8988T (cell line): ENCODE measurements at places on chromosomes 13 and 19.

GRCh38 chr13:20796791-20797508 is 23.2 kb upstream of the EEF1AKMT1 start:
- no peak for DNase-seq

- DNase-seq = no peak
Measured at GRCh38 chr13:111510502-111511218, 190.2 kb downstream of the TEX29 start.

DNA sequence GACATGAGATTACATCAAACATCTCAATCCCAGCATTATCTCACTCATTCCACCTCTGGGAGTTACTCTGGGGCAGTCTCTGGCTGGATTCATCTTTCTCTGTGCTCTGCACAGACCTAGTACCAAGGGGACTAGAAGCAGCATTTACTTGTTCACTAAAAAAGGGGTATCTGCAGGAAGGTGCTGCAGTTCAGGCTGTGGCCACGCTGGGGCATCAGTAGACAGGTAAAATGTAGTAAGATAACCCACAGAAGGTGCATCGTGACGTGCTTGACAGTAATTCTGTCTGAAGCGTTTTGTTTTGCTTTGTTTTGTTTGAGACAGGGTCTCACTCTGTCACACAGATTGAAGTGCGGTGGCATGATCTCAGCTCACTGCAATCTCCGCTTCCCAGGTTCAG is 29.3 kb downstream of the ZNF564 start:
- DNase-seq = no peak

DNA sequence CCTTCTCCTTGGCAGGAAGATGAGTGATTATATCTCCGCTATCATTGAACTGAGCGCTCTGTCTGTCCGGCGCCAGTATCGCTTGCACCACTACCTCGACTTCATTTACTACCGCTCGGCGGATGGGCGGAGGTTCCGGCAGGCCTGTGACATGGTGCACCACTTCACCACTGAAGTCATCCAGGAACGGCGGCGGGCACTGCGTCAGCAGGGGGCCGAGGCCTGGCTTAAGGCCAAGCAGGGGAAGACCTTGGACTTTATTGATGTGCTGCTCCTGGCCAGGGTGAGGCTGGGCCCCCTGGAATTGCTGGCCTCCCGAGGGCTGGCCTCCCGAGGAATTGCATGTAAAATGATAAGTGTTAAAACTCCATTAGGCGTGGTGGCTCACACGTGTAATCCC is 32.1 kb downstream of the CYP4F22 start:
- no peak for DNase-seq

- peak; percentile 25 for DNase-seq
Measured at GRCh38 chr13:109773276-109773675, 13.1 kb downstream of the IRS2 start.

DNA sequence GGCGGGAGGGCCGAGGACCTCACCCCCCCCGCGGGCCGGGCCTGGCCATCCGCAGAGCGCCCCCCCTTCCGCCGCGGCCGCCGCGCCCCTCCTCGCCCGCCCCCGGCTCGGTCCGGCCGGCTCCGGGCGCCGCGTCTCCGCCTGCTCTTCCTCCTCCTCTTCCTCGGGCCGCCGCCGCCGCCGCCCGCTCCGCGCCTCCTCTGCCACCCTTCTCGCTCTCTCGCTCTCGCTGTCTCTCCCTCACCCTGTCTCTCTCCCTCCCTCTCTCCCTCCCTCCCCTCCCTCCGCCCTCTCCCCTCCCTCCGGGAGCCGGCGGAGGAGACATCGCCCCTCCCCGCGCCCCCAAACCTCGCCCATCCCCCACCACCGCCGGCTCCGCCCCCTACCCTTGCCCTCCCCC is at the start of gene SHANK1:
Gene SHANK1, minus strand, starts transcription at position 237 of the 400 bp plus-strand sequence. CDS start 2,883 bp downstream, outside the sequence.
- no peak for DNase-seq

- DNase-seq = no peak
Measured at GRCh38 chr19:5200844-5201243, 139.8 kb downstream of the PTPRS start.

GRCh38 chr19:29596885-29597525 is 9.1 kb upstream of the POP4 start:
- no peak for DNase-seq

GRCh38 chr19:15159251-15159650 is 41.5 kb downstream of the NOTCH3 start:
- DNase-seq = no peak

DNA sequence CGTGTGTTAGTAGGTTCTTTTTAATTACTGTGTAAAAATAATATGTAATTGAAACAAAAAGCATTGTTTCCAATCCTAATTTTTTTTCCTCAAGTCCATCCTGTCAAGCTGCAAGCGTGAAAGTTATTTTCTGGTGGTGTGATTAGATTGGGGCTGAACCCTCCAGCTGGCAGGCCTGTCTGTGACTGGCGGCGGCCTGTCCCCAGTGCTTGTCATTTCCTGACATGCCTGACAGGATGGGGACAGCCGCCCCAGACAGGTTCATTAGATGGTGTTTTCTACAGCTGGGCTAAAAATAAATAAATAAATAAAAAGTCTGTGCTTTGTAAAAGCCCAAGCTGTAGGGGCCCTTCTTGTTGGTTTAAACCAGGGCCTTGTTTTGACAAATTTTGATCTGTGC is 53.7 kb upstream of the MAB21L1 start:
- no peak for DNase-seq

- peak; percentile 50 for DNase-seq
Measured at GRCh38 chr13:44436589-44437337, 63.1 kb downstream of the SERP2 start.

DNA sequence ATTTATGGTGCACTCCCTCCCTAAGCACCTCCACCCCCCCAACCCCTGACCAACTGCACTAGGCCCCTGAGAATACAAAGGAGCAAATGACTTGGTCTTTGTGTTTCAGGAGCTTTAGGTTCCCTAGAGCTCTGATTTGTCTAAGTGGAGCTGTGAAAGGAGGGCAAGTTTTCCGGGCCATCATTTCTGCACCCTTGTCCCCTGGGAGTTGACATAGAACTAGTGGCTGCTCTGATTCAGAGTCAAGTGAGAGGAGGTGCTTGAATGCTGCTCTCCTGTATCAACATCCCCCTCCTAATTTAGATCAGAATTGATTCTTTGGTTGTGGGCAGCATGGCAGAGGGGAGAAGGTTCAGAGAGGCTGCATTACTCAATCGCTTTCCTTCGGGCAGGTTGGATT is 391.6 kb downstream of the KCNRG start:
- no peak for DNase-seq

DNA sequence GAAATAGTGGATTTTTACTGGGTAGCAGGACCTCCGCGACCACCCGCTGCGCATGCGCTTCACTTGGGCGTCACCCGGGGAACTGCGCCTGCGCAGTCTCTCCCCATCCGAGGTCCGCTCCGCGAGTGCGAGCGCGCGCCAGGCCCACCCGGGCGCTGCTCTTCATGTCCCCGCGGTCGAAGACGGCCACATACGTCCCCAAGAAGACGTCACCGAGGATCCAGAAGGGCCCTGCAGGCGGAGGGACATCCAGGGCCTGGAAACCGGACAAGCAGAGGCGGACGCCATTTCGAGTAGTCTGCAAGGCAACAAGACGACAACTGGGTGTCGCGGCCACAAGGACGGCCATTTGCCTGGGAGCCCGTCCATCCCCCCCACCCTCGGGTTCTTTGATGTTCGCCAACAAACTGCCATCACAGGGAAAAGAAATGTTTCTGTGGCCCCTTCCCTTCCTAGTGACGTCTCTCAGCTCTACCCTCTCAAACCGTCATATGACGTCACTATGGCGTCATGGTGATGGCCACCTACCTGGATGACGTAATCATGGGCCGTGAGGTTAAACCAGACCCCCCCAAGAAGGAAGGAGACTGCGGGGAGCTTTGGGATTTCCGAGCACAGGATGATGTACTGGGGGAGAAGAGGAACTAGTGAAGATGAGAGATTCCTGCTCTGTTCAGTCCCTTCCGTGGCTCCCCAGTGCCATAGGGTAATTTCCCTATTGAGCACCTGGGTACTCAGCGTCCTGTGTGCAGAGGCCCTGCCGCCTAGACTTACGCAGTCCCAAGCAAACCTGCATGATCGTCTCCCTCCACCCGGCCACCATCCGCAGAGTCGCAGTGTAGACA is 6.7 kb downstream of the NAPSA start:
- no peak for DNase-seq

DNA sequence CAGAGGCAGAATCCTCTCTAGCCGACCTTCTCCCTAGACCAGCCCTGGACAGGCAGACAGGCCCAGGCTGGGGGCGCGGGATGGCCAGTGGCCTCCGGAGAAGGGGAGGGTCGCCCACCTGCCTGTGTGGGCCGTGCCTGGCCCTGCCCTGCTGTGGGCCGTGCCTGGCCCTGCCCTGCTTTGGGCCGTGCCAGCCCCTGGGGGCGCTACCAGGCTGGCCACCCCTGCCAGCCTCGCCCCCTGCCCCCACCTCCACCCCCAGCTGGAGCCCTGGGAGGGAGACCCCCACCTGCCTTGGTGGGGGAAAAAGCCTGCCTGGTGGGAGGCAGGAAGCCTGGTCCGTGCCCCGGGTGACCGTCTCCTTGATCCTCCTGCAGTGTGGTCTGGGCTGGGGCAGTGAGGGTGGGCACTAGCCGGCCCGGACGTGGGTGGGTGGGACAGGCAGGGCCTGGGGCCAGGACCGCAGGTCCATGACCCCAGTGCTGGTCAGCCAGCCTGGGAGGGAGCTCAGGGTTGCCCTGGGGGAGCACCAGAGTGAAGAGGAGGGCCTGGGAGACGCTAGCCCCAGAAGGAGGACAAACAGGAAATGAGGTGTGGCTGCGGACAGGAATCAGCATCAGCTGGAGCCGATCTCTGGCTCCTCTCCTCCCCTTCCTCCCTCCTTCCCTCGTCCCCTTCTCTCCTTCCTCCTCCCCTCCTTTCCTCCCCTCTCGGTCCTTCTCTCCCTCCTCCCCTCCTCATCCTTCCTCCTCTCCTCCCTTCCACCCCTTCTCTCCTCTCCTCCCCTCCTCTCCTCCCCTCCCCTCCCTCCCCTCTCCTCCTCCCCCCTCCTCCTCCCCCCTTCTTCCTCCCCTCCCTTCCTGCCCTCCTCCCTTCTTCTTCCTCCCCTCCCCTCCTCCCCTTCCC is 5.1 kb upstream of the MKNK2 start:
- peak; percentile 2 for DNase-seq

DNA sequence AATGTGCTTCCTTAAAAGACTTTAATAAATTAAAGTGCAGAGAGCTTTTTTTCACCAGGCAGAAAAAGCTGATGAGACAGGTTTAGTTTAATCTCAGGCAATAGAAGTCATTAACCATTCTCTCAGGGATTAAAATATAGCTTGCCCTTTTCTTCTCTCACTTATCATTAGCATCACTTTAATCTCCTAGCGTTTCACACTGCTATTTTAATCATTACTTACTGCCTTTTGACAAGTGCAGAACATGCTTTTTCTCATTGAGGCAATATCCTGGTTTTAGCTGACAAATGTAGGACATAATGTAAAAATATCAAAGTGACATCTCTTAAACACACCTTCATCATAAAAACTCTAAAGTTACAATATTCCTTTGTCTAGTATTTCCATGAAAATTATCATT is 94.6 kb downstream of the DACH1 start:
- no peak for DNase-seq

GRCh38 chr13:39586958-39587605 is 15.9 kb downstream of the LHFPL6 start:
- DNase-seq = no peak

GRCh38 chr13:33283195-33283911 is 2.2 kb downstream of the STARD13 start:
- DNase-seq = no peak

GRCh38 chr19:39906820-39907611 is 27.4 kb downstream of the FCGBP start:
- no peak for DNase-seq

DNA sequence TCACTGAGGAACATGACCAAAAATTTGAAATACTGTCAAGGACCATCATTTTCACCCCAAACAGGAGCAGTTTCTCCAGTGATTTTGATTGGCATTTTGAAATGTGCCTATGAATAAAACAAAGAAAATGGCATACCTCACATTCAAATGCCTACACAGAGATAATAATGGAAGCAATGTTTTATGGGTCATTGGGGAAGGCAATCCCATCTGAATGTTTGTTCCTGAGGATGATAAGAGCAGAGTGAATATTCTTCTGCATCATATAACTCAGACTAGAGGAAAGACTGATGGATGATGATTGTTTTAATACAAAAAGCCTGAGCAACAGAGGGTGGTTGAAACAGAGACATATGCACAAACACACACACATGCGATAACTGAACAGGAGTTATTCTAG is 2749.9 kb downstream of the PCDH9 start:
- no peak for DNase-seq

- no peak for DNase-seq
Measured at GRCh38 chr19:7507884-7508283, 8.0 kb upstream of the ZNF358 start.

- DNase-seq = no peak
Measured at GRCh38 chr13:44452418-44452817, 78.8 kb downstream of the SERP2 start.

GRCh38 chr19:646779-647565 is 7.3 kb downstream of the FGF22 start:
- no peak for DNase-seq

DNA sequence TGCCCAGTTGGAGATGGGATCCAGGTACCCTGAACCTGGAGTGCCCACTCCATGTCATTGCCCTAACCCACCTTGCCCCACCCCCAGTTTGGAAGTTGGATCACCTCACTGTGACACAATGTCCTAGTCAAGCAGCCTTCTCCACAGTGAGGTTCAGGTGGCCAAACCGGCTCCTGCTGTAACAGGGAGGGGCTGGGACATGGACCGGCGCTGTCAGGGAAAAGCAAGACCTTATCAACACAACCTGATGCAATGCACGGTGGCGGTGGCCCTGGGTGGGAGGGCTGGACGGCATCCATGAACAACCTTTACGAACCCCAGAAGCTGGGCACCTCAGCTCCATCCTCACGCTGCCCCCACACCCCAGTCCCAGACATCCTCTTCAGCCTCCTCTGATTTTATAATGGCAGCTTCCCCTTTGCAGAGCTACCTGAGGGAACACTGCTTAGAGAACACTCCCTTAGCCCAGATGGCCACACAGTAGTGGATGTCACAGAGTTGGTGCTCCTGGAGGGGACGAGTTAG is 1.6 kb upstream of the KRTDAP start:
- DNase-seq = no peak

DNA sequence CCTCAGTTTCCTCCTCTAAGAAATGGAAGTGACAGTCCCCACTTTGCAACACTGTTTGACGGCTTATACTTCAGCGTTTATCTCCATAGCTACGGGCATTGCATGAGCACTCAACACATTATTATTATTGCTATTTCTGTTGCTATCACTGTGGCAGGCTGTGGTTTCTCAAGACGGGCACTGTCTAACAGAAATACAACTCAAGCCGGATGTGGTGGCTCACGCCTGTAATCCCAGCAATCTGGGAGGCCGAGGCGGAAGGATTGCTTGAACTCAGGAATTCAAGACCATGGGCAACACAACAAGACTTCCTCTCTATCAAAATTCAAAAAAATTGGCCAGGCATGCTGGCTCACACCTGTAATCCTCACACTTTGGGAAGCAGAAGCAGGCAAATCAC is 4.9 kb upstream of the ZSWIM4 start:
- no peak for DNase-seq

- no peak for DNase-seq
Measured at GRCh38 chr13:28412981-28413380, 81.9 kb downstream of the FLT1 start.
